Stimulated activated CD4-positive, alpha-beta T cell treated with anti-CD3 and anti-CD28 coated beads, Interleukin-4, amount 100 ng/mL, for 48 hours (primary cell): ENCODE measurements at places on chromosomes 4 and X.

- no peak for DNase-seq
Measured at GRCh38 chr4:86011117-86011516, 348.7 kb downstream of the MAPK10 start.

DNA sequence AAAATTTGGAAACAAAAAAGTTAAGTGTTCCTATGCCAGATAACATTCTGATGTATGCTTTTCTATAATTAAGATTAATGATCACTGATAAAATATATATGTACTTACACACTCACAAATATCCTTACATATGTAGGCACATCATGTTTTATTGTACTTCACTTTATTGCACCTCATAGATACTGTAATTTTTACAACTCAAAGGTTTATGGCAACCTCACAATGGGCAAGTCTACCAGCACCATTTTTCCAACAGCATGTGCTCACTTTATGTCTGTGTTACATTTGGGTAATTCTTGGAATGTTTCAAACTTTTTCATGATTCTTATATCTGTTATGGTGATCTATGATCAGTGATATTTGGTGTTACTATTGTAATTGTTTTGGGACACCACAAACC is 57.8 kb upstream of the GPRIN3 start:
- no peak for DNase-seq

DNA sequence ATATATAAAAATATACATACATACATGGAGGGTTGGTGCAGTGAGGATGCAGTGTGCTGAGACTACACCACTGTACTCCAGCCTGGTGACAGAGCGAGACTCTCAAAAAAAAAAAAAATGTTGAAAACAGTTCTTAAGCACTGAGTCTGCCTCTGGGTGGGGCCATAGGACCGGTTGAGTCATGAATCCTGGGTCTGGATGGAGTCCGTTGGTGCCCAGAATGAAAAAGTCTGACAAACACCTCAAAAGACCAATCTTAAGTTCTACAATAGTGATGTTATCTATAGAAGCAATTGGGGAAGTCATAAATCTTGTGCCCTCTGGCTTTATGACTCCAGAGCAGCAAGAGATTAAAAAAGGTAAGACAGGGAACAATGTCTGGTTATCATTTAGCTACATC is 70.4 kb downstream of the FGFBP1 start:
- DNase-seq: no peak

DNA sequence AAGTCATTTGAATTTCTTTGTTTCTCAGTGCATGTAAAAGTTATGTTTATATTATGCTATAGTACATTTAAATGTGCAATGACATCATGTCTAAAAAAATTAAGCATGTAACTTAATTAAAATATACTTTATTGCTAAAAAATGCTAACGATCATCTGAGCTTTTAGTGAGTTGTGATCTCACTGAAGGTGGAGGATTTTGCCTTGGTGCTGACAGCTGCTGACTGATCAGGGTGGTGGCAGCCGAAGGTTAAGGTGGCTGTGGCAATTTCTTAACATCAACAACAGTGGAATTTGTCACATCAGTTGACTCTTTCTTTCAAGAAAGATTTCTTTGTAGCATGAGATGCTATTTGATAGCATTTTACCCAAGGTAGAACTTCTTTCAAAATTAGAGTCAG is 6.6 kb downstream of the ANAPC4 start:
- DNase-seq: no peak

DNA sequence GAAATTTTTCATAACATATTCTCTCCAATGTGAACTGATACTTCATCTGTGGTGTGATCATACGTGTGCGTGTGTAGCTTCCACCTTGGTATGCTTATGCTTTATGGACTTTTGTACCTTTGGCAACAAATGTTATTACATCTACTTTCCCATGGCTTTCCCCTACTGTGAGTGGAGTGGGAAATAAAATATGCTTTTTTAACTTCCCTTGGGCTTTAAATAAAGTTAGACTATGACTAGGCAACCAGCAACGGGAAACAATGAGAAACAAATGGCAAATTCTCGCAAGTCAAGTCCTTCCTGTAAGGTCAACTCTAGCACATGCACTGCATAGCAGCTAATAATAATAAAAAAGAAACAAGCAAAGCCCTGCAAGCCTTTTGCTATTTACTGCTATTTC is 205.0 kb upstream of the PDE5A start:
- no peak for DNase-seq

DNA sequence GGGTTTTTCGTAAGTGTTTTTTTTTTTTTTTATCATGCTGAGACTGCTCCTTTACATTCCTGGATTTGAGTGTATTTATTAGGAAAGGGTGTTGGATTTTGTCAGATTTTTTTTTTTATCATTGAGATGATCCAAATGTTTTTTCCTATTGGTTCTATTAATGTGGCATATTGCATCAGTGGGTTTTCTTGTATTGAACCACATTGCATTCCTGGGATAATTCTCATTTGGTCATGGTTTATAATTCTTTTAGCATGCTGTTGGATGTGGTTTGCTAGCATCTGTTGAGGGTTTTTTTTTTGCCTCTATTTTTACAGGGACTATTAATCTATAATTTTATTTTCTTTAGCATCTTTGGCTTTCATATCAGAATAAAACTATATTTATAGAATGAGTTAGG is 28.8 kb downstream of the COL4A5 start:
- DNase-seq: no peak

DNA sequence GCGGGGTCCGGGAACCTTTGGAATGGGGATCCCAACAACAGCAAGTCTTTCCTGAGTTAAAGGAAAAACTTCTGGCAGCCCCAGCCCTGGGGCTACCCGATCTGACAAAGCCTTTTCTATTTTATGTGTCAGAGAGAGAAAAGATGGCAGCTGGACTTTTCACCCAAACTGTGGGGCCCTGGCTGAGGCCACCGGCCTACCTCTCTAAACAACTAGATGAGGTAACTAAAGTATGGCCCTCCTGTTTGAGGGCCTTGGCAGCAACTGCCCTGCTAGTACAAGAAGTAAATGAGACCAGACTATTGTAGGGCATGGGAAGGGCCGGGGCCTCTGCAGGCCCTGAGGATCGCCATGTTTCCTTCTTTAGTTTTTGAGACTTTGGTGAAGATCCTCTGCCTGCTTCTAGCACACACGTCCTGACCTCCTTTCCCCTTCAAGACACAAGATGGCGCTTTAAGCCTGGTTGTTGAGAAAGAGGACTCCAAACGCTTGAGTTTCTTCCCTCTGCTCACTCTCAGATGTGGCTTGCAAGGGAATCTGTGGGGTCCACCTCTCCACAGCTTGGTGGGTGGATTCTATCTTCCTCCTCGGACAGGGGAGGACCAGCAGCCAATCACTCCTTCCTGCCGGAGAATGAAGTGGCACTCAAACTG is 18.5 kb upstream of the DRD5 start:
- peak; percentile 5 for DNase-seq

GRCh38 chrX:3679669-3680068 is 33.8 kb downstream of the PRKX start:
- DNase-seq: no peak

GRCh38 chrX:124401696-124402095 is 55.3 kb downstream of the SH2D1A start:
- DNase-seq: no peak

DNA sequence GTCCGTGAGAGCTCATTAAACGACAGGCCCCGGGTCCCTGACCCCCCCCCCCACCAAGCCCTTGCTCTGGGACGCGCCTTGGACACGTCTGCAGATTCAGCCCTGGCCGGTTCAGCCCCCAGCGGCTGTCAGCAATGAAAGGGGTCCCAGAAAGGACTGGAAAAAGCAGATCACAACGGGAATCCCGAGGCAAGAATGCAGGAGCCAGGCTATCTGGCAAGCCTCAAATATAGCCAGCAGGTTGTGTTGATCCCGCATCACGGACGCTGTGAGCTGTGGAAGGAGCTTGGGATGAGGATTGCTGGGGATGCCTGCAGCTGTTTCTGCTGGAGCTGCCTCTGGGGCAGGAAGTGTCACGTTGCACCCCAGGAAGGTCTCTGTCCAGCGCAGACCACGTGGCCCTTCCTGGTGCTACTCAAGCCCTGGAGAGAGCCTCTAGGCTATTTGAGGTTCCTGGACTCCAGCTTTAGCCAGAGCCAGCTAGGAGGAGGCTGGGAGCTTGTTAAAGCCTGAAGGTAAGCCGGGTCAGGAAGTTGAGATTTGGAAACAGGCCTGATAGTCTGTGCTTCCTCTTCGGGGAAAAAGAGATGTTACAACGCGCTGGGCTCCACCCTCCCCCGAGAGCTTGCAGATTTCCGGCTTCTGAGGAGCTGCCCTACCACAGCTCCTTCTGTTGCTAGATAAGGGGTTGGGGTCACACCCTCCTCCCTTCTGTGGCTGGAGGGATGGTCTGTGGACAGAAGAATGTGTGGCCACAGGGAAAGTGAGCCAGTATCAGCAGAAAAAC is 19.3 kb upstream of the CSF2RA start:
- DNase-seq: no peak

DNA sequence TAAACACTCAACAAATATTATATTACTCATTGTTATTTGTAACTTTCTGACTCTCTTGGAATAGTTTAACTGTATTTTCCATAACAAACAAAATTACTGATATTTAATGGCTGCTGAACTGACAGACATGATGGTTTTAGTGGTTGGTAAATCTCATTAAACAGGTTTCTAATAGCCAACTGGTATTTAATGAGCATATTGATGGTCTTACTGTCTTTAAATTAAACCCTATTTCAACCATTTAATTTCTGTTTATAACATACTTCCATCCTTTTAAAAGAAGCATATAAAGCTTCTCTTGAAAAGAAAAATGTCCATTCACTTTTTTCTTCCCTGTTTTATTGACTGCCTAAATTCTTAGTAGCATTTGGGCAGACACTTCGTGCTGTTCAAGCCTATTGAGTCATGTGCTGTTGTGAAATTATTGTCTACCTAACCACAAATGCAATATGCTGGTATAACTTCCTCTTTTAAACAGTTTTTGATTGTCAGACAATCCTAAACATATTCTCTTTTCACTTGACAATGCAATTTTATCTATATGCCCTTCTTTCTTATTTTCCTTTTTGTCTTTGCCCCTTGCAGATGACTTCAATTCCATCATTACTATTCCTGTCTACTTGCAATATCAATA is 163.9 kb upstream of the SLC7A11 start:
- DNase-seq: no peak

- no peak for DNase-seq
Measured at GRCh38 chr4:136526517-136526916, 1005.8 kb downstream of the PCDH18 start.

DNA sequence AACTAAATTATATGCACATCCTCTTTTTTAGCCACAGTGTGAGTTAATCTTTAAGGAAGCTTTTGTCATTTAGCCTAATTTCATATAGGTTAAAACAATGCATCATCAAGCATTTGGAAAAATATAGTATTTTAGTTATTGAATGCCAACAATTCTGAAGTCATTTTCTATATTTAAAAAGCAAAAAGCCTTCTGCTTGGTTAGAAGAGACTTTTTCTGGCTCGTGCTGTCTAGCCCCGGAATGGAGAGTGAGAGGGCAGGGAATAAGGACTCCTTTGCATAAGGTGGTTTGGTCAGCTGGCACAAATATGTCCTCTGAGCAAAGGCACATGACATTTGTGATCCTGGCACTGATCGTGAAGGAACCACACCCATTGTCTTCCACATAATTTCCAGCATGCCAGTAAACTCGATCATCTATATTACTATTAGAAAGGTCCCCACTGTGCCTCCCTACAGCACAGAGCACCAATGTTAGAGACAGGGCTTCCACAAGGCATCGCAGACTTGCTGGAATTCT is 393.7 kb upstream of the INTU start:
- DNase-seq: no peak

DNA sequence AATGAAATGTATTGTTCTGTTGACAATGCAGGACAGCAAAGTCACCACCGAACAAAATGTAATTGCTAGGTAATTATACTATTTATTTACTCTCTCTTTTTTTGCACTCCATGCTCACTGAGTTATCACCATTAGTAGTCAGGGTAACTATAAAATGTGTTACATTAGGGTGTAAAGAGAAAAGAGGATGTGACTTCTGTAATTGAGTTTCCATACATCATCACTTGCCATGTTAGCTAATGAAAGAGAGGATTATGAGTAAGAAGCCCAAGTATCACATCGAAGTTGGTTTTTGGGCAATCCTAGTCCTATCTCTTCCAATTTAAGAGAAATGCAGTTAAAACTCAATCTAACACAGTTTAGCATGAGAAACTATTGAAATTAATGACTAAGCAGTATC is 7.6 kb downstream of the ZXDA start:
- DNase-seq: no peak

- no peak for DNase-seq
Measured at GRCh38 chr4:172842779-172843178, 325.8 kb upstream of the GALNT7 start.

GRCh38 chr4:5928274-5928673 is 35.4 kb upstream of the CRMP1 start:
- DNase-seq: no peak

DNA sequence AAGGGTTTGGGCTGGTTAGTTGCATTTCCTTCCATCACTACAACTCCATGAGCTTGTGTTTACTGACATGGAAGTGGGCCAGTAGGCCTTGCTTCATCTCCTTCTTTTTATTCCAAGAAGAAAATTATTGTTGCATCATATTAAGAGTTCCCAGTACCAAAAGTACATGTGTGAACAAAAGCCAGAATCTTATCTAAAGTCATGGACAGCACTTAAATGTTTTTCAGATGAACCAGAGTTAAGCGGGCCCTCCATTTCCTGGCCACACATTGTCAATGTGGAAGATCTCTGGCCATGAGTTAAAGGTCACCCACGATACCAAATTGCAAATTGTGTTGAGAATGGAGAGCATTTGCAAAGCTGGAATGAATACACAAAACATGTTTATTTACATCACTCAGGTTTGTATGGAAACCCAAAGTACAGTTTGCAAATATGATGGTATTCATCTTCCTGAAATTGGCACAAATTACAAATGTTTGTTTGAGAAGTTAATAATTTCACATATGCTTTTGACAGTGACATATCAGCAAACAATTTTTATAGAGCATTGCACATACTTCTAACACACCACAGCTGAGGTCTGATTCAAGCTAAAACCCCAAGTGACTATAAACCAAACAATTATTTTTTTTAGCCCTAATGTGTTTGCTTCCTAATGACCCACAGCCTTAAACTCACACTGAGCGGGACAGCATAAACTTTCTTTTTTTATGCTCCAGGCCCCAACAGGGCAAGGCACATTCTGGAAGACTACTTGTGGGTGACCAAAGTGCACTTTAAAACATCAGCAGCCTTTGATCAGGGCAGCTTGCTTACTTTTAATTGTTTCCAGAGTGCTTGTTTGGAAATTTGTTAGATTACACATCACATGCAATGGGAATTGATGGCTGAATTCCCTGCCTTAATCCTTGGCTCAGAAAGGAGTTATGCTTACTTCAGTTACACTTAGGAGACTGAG is 502.9 kb upstream of the SLIT2 start:
- DNase-seq: no peak

GRCh38 chr4:55398966-55399365 is 3.2 kb downstream of the TMEM165 start:
- DNase-seq: no peak

DNA sequence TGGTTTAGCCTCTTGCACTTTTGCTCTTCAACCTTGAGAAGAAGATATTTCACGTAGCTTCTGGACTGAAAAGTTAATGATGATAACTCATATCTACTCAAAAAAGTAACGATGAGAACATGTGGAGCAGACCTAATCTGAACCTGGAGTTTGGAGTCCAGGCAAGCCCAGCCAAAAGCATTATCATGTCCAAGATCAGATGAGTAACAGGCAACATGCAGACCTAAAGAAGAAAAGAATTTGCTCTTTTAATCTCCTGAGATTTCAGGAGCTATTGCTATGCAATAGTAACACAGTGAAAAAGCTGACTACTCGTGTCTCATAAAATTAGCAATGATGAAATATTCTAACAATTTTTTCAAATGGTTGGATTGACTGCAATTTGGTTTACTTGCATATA is 21.8 kb upstream of the PPA2 start:
- DNase-seq: no peak

GRCh38 chrX:24080704-24081103 is 25.9 kb downstream of the EIF2S3 start:
- no peak for DNase-seq
